ENCODE measurements at places on chromosomes 1 and 21. TPM values are rescaled to one million over a fixed set of nuclear protein-coding genes. Genes with fewer than 3 reads are reported as not detected.

GRCh38 chr1:51689075-51689440 lies 72.2 kb downstream of the OSBPL9 start:
- no peak for DNase-seq

- no peak for DNase-seq
These were observed 223.2 kb upstream of the NFIA start for GRCh38 chr1:60859111-60859510.

GRCh38 chr1:155981266-155982088 lies 3.1 kb upstream of the ARHGEF2 start:
- DNase-seq = no peak

DNA sequence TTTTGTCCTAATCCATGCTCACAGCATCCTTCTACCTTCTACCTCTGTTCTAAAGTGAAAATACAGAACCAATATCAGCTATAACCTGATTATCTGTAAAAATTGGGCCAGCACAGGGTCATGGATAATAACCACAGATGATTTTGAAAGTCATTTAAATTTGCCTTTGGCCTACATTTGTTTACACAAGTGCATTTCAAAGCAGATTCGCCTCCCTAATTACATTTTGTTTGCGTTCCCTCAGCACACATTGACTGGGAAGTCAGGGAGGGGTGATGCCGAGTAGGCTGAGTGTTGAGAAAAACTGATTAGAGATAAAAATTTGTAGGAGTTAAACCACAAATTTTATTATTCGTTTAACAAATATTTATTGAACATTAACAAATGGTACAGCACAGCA lies 19.2 kb upstream of the RGS8 start:
- no peak for DNase-seq

GRCh38 chr1:208500375-208500774 lies 256.2 kb upstream of the PLXNA2 start:
- DNase-seq = no peak

GRCh38 chr1:223337174-223337869 lies 26.7 kb downstream of the SUSD4 start:
- no peak for DNase-seq

GRCh38 chr1:236451796-236452373 lies 57.8 kb downstream of the EDARADD start:
- DNase-seq = no peak

DNA sequence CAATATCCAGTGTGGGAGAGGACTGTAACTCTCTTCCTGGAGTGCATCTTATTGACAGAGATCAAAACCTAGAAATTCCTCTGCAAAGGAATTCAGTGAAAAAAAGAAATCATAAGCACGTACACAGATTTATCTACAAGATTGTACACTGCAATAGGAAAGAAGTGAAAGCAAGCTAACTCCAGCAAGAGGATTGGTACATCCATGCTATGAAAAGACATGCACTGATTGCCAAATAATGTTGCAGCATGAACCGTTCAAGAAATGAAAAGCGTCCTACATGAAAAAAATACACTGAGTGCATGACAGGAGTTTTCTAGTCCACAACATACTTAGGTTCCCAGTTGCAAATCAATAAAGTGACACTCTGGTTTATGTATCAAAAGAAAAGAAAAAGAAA lies 1.9 kb upstream of the MGST3 start:
- no peak for DNase-seq

DNA sequence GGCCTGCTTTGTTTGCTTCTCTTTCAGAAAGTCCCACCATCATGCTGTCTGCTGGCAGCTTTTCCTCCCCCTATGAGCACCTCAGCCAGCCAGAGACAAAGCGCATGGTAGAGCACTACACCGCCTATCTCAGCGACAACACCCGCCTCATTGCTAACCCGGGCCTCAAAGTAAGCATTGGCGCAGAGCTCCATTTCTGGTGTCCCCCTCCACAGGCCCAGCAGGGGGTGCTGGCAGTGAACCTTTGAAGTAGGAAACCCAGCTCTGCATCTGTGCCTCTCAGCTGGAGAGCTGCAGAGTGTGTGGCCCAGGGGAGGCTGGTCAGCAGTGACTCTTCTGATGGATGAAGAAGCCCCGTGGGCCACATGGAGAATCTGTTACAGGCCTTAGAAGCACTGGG lies 81.2 kb upstream of the RAVER2 start:
- no peak for DNase-seq

GRCh38 chr1:211095381-211095780 lies 38.6 kb downstream of the KCNH1 start:
- no peak for DNase-seq

- DNase-seq = no peak
These were observed 77.8 kb downstream of the ALPL start for GRCh38 chr1:21586846-21587601.

The BRINP2 gene
- 0.32 TPM for total RNA-seq

Data from Right ventricle myocardium inferior (tissue), 1 donor.